ENCODE measurements at places on chromosomes 1 and 21.

DNA sequence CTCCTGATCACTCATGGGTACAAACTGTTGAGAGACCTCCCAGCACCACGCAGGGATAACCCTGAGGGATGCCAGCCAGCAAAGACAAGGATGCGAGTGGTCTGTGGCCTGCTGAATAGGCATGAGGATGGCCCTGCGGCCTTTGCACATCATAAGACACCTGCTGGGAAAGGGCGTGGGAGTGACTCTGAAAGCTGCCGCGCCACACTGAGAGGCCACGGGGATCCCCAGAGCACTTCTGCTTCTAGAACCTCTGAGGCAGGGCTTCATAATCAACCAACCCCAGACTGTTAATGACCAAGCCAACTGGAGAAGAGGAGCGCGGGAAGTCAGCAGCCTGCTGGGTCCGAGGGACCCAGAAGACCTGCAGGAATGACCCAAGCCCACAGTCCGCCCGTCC is 73.8 kb downstream of the SH3BGR start:
- no peak for DNase-seq

GRCh38 chr1:183806125-183806524 is 1.2 kb downstream of the RGL1 start:
- no peak for DNase-seq

GRCh38 chr1:65393347-65393746 is 27.1 kb upstream of the LEPR start:
- DNase-seq: no peak

DNA sequence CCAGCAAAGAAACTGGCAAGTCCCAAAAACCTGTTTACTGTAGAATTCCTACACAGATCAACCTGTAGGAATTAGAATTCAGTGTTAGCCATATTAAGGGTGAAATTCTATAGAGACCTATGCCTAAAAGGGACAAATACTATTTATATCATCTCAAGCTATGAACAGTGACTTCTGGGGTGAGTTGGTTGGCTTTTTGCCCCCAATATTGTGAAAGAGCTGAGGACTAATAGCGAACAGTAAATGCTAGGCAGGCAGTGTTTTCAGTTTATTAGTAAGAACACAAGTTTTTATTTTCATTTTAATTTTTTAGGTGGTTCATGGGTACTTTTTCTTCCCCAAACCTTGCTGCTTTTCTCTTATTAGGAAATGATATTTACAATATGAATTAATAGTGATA is 15.3 kb downstream of the SLC16A4 start:
- DNase-seq: no peak

DNA sequence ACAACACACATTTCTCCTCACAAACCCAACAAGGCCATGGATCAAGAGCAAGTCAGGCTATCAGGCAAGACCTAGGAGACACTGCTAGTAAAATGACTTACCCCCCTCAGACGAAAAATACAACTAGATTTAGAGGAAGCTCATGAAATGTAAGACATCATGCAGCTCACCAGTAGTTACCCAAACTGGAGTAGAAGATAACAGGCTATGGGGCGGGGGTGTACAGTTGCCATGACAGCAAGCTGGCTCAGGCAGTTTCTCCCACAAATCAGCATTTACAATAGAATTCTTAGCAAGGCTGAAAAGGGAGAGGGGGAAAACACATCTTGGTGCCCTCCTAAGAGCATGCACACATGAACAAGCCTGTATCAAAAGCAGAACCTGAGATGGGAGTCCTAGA is 13.9 kb downstream of the TPM3 start:
- no peak for DNase-seq

GRCh38 chr1:183550915-183551314 is 39.3 kb downstream of the NCF2 start:
- no peak for DNase-seq

GRCh38 chr1:39489567-39490239 is 1.7 kb upstream of the BMP8A start:
- no peak for DNase-seq

GRCh38 chr1:243601720-243602119 is 248.3 kb downstream of the AKT3 start:
- DNase-seq: no peak

DNA sequence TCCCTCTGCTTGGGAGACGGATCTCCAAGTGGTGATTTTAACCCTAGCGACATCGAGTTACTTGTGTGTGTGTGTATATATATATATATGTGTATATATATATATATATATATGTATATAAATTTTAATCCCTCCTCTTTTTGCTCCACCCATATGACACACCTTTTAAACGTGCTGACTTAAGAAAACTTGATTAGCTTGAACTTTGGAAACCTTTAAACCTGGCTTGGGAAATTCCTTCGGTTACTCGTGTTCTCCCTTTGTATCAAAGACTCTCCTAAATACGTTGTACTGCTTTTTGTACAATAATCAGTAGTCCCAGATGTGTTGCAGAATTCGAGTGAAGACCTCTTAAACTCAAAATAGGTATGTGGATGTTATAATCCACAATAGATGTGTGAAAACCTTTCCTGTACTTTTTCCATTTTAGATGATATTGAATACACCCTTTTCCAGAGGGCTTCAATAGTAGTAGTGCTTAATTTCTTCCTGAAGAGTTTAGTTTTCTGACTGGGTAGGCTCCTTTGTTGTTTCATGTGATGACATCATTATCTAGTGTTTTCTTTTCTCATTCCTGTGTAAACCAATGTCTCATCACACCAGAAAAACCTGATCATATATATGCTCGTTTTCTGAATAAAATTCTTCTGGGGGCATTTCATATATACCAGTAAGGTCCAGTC is 1.4 kb downstream of the RNF11 start:
- DNase-seq: no peak

DNA sequence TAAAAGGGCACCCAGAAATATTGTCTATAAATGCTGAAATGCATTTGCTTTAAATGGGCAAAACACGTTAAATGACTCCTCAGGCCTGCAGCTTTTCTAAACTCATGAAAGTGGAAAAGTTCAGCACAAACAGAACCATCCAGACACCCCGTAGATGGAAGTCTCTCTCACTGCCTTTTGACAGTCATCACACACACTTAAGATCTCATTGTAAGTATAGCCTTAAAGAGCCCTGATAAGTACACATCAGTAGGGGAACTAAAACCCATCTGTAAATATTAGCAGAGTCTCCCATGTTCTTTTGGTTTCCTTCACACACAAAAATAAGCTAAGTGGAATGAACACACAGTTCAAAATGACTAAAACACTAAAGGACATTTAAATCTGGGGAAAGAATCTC is 166.7 kb downstream of the LTN1 start:
- no peak for DNase-seq

GRCh38 chr1:13443335-13443979 is 33.2 kb downstream of the PRAMEF20 start:
- DNase-seq: no peak

GRCh38 chr1:26744075-26744959 is 43.4 kb upstream of the PIGV start:
- peak; percentile 68 for DNase-seq

GRCh38 chr1:176205332-176205914 is 1.7 kb downstream of the COP1 start:
- DNase-seq: no peak

- DNase-seq: no peak
Measured at GRCh38 chr1:223248770-223249140, 105.7 kb upstream of the TLR5 start.

GRCh38 chr1:85544689-85545215 is 35.8 kb upstream of the CCN1 start:
- DNase-seq: no peak

- no peak for DNase-seq
Measured at GRCh38 chr1:100360790-100361510, 8.6 kb downstream of the CDC14A start.

GRCh38 chr21:25283720-25284119 is 323.6 kb downstream of the MRPL39 start:
- DNase-seq: no peak

DNA sequence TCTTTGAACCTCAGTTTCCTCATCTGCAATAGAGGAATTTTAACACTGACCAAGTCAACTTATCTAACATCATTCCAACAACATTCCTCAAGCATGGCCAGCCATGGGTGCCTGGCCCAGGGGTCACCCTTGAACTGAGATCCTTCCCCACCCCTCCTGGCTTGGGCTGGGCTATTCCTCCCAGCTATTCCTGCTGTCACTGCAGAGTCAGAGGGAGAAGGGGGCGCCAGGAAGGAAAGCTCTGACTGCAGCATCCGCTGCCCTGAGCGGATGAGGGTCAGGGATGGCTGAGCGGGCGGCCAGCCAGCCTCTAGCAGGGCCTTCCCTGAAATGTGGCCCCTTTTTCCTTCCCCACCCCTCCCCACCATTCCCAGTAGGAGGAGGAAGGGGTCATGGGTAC is 3.1 kb downstream of the TINAGL1 start:
- no peak for DNase-seq

DNA sequence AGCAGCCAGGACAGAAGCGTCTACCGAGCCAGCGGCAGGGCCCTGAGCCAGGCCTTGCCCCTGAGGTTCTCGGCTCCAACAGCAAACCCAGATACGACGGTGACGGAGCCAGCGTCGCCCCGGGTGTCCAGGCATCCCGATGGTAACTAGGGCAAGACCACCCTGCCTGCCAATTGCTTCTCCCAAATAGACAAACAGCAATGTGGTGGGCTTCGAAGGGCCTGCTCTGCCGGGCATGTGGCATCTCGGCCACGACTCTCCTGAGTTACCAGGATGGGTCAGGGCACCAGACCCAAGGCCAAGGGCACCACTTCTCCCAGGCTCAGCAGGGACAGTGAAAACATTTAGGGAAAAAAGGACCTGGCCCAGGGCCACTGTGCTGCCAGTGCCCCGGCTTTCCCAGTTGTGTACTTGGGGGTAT is 3.2 kb upstream of the ACTRT2 start:
- no peak for DNase-seq

DNA sequence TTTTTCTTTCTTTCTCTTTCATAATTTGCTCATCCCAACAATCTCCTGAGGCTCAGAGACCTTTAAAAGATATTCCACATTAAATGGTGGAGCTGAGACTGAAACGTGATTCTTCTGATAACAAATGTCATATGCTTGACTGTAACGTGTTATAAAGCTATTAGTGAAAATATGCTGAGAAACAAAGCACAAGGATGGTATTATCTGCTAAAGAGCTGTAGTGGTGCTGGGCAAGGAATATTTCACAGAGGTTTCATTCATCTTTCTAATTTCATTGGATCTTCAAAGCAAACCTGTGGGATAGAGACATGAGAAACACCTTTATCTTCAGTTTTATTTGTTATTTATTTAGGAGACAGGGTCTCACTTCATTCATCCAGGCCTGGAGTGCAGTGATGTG is 98.1 kb upstream of the WLS start:
- DNase-seq: no peak

- no peak for DNase-seq
Measured at GRCh38 chr1:186304982-186305949, 69.8 kb downstream of the TPR start.

DNA sequence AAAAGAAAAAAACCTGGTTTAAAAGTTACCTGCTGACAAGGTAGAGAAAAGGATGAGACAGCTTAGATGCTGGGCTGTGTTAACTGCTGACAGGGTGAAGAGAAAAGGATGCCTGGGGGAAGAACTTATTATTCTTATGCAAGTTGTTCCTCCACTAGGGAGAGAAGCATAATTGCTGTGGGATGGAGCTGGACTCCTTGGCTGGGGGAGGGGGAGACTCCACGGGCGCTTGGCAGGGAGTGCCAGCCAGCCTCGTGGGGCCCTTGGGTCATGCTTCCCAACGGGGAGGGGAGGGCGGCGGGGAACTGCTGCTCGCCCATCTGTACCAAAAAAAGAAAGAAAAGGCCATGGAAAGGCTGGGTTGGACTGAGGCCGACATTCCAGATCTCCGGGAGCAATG is 47.2 kb downstream of the SYCP1 start:
- DNase-seq: no peak

GRCh38 chr21:44267655-44268142 is 6.0 kb upstream of the DNMT3L start:
- no peak for DNase-seq

GRCh38 chr1:53430779-53431178 is 28.4 kb upstream of the DMRTB1 start:
- DNase-seq: no peak

DNA sequence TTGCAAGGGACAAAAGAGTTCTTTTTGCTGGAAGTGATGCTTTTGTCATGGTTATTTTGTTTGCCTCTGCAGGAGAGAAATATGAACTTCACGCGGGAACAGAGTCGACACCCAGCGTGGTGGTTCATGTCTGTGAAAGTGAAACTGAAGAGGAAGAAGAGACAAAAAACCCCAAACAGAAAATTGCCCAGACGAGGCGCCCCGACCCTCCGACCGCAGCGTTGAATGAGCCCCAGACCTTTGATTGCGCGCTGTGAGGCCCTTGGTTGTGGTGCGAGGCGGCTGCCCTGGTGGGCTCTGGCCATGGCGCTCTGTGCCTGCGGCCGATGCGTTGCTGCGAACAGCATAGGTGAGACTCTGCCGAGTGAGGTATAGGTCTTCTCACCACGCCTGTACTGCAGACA is 20.9 kb upstream of the NCMAP start:
- peak; percentile 47 for DNase-seq

GRCh38 chr1:201346987-201347386 is 30.5 kb downstream of the TNNT2 start:
- no peak for DNase-seq

DNA sequence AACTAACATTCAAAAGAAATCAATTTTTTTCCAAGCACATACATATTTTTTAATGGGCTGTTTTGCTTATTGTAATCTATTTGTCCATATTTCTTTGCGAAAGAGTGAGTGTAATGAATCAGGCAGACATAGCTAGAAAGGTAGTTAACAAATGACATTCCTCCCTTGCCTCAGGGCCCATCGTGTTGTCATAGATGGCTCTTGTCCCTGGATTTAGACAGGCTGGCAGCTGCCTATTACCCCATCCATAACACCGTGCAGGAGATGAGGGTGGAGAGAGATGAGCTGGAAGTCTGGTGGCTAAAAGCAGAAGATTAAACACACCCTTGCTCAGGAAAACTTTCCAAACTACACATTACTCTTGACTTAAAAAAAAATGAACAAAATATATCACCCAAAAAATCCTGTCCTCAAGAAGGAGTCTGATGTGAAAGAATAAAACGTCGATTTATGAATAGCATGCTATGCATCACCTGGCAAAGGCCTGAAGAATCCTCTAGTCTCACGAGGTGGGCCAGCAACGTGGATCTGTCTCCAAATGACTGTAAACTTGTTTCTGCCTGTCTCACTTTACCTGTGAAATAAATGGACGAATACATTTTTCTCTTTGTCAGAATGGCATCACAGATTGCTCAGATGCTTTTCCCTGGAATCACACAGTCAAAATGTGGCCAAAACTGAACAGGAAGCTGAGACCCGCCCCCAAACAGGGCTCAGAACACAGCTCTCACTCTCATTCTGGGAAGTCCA is 55.7 kb downstream of the C21orf91 start:
- no peak for DNase-seq

DNA sequence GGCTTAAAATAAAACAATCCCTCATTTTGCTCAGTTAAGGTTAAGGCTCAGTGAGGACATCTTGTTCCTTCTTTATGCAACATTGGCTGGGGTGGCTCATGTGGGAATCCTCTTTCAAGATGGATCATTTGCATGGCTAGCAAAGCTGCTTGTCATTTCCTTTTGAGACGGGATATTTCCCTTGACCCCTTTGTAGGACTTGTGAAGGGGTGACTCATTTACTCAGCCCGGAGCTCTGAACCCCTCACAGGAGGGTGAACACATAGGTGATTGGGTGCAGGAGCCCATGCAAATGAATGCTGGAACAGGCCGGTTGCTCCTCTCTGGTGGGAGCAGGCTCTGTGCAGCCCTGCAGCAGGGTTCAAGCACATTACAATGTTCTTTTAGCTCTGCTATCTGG is 15.8 kb upstream of the C8A start:
- DNase-seq: no peak

Data from stimulated activated CD4-positive, alpha-beta T cell treated with anti-CD3 and anti-CD28 coated beads, TNF-alpha, amount 100 ng/mL, for 1 hour (primary cell).